ENCODE measurements at places on chromosomes 1 and 21.

DNA sequence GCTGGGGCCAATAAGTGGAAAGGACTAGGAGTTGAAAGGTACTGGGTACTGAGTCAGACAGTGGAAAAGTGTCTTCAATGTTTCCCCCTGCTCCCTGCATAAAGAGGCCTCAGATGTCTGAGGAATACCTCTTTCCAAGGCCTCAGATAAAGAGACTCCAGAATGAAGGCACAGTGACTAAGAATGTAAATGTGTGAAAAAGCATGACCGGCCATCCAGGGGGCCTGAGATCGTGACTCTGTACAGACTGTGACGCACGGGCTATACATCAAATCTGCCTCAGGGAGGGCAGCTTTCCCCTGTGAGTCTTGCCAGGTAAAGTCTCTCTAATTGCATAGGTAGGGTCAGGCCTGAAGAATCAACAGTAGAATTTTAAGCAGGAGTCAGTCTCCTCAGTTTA, 1690.5 kb downstream of the KCNT2 start:
- DNase-seq, result no peak

DNA sequence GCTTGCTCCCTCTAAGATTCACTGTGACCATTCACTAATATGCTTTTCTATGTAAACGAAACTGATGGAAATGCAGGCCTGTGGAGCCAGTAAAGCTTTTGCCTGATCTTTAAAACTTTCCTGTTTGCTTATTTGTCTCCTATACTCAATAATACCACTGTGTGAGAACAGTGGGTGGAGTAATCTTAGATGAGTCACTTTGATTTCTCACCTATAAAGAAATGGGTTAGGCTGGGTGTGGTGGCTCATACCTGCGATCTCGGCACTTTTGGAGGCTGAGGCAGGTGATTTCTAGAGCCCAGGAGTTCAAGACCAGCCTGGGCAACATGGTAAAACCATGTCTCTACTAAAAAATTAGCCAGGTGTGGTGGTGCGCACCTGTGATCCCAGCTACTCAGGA, 70.8 kb downstream of the RWDD3 start:
- no peak for DNase-seq

GRCh38 chr1:89310976-89311375, 38.3 kb upstream of the GBP5 start:
- DNase-seq, result no peak

- no peak for DNase-seq
Measured at GRCh38 chr1:89877756-89878155, 56.9 kb downstream of the LRRC8D start.

DNA sequence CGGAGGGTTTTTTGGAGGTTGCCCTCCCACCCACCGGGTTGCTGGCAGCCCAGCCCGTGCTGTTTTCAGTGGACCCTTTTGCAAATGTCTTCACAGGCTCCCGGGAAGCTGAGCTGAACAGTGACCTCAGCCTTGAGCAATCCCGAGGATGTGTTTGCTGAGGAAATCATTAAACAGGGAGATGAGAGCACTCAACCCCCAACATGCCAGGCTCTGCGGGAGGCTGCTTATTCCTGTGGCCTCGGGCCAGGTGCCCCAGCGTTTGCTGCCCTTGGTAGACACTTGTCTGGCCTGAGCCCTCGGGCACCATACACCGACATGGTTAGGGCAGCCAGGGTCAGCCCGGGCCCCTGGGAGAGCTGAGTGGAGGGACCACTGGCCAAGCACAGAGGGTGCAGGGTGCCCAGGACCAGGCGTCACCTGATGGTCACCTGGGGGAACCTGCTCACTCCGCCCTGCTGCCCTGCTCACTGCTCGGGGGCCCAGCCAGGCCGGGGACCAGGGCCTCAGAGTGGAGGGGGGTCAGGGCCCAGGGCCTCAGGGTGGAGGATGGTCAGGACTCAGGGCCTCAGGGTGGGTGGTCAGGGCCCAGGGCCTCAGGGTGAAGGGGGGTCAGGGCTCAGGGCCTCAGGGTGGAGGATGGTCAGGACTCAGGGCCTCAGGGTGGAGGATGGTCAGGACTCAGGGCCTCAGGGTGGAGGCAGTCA, 42.5 kb upstream of the POFUT2 start:
- peak; percentile 61 for DNase-seq

GRCh38 chr1:32991386-32991785, 26.8 kb upstream of the RNF19B start:
- DNase-seq, result no peak

GRCh38 chr21:24369746-24370145, 1237.5 kb downstream of the MRPL39 start:
- no peak for DNase-seq

- DNase-seq, result no peak
Measured at GRCh38 chr1:62295921-62296491, 23.2 kb downstream of the KANK4 start.

DNA sequence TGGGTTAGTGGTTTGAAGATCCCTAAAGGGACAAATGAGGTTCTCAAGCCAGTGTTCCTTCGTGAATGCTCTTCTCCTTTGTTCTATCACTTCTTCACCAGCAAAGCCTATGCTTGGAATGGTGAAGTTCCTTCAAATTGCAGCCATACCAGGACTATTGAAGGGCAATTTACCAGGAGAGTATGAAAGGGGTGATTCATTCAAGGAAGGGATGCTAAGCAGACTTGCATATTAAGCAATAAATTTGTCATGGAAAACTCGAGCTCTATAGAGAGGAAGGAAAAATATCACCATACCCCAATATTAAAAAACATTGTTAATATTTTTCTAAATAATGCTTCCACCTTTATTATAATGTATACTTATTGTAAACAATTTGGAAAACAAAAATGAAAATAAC, 9.3 kb upstream of the TSNAX start:
- DNase-seq, result no peak

GRCh38 chr21:45136927-45137611, 62.7 kb downstream of the ADARB1 start:
- peak; percentile 93 for DNase-seq

- DNase-seq, result no peak
Measured at GRCh38 chr1:74699331-74699730, 25.7 kb upstream of the ERICH3 start.

- DNase-seq, result no peak
Measured at GRCh38 chr1:111489604-111490003, 13.8 kb downstream of the ADORA3 start.

GRCh38 chr1:158371188-158371953, 17.7 kb downstream of the CD1E start:
- no peak for DNase-seq

All from T47D (cell line).